ENCODE measurements at places on chromosomes 7 and 10.

DNA sequence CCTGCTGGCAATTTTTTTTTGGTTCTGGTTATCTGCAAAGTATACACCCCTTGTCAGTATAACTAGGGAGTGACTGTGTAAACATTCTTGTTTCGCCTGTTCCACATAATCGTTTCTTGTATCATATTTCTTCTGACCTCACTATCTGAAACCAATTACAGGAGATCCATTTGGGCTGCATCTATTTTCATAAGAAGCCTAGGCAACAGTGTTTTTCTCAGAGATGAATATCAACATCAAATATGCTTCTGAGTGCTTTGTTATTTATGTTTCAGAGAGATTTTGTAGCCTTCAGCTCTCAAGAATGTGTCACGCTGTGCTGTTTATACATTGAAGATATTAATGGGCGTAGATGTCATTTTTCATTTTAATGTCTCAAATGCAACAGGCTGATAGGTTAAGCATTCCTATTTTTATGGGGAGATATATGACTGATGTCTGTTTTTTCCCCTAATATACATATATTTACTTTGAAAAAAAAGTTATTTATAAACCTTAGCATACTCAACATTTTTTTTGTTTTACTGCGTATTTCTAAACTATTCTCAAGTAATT, 115.5 kb downstream of the FOXP2 start:
- no peak for DNase-seq

- no peak for DNase-seq
These were observed 85.4 kb downstream of the CFTR start for GRCh38 chr7:117565226-117565625.

DNA sequence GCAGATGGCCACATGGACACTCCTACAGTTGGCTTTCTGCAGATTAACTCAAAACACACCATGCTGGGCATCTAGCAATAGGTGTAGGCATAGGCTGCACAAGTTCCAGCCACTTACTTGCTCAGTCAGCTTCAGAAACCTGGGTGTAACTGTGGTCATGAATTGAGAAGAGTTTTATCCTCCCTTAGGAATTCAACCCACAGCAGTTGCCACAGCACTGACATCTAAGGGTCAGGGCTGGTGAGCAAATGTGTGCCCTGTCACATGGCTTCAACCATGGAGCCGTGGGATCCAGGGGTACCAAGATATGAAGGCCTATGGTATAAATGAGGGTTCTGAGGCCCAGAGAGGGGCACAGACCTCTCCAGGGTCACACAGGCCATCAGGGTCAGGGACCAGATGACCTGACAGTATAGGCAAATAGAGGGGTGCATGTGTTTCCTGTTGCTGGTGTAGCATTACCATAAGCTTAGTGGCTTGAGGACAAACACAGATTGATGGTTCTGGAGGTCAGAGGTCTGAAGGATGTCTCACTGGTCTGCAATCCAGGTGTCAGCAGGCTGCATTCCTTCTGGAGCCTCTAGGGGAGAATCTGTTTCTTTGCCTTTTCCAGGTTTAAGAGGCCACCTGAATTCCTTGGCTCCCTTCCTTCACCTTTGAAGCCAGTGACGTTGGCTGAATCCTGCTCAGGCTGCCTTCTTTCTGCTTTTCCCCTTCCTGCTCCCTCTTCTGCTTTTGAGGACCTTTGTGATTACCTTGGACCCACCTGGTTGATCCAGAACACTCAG, 24.1 kb downstream of the MINDY4 start:
- DNase-seq: no peak

DNA sequence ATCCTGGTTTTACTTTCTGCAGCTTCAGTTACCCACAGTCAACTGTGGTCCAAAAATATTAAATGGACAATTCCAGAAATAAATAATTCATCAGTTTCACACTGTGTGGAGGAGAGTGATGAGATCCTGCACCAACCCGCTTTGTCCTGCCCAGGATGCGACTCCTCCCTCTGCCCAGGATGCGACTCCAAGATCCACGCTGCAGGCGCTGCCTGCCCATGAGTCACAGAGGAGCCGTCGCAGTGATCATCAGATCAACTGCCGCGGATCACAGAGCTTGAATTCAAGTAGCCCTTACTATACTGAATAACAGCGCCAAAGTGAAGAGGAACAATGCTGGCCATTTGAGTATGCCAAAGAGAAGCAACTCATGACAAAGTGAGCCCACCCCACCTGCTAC, 61.5 kb downstream of the GRB10 start:
- no peak for DNase-seq

- no peak for DNase-seq
These were observed 64.4 kb downstream of the CALML3 start for GRCh38 chr10:5589011-5589660.

All from WERI-Rb-1 (cell line).